ENCODE measurements at places on chromosomes 13 and 19.
A peak's percentile ranks its signal among the peaks of the same experiment; 100 is the strongest.

GRCh38 chr19:1811942-1812425 is at the start of gene ATP8B3:
TSS of gene ATP8B3 (minus strand) at chr19:1812276. CDS start at chr19:1811736, 540 bp downstream.
- DNase-seq: no peak

- no peak for DNase-seq
These were observed 516 bp upstream of the FAM32A start for GRCh38 chr19:16184665-16185122.

- no peak for DNase-seq
These were observed 9.3 kb downstream of the GP6 start for GRCh38 chr19:55028757-55029156.

DNA sequence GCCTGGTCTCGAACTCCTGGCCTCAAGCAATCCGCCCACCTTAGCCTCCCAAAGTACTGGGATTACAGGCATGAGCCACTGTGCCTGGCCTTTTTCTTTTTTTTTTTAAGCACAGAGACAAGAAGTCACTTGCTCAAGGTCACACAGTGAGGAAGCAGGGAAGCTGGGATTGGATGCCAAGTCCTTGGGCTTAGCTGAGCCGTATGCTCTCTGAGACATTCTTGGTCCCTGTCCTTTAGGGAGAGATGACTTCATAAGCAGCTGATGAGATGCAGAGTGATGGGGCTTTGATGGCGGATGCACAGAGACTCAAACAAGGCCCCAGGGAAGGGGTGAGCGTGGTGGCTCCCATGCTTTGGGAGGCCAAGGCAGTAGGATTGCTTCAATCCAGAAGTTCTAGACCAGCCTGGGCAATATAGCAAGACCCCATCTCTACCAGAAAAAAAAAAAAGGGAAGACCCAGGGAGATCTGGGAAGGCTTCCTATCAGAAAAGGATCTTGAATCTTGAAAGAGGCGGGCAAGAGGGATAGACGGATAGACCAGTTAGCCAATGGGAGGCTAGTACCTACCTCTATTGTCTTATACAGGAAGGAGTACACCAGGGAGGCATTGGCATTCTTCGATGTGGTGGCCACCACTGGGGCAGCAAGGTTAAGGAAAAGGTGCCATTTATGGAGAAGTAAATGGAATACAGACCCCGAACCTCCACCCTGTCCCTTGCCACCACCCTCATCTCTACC is 3.9 kb downstream of the AP1M2 start:
- no peak for DNase-seq

DNA sequence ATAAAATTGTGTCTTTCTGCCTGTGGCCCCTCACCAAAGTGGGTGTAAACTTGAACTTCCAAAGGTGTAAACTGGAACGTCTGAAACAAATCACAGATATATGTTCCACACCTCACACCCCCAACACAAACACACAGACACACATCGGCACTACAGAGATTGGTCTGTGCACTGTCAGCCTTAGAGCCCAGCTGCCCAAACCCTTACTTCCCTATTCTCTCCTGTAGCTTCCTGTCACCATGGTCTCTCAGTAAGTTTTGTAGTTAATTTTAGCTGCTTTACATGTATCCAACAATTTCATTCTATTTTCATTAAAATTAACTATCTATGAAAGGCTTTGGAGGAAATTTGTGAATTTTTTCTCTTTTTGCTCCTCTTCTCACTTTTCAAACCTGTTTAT is 5.4 kb downstream of the TM9SF2 start:
- no peak for DNase-seq

DNA sequence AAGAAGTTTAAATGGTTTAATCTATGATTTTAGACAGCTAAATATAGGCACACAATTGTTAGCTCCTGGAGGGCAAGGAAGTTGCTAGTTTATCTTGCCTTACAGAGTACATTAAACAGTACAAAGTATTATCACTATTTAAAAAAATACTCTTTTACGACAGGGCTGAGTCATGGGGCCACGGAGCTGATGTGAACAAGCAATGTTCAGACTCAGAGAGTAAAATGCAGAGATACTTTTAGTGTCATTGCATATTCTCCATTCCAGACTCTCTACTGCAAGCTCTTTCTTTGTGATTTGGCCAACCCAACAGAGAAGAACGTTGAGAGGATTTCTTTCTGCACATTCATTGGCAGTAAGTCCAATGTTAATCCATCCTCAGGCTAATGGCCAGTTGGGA is 352.4 kb downstream of the SPRY2 start:
- DNase-seq: peak; percentile 49

GRCh38 chr19:3316659-3317207 is 49.6 kb upstream of the NFIC start:
- DNase-seq: no peak
